Neural progenitor cell (in vitro differentiated cells): ENCODE measurements at places on chromosomes 5 and 9.

- DNase-seq: no peak
Measured at GRCh38 chr5:171855798-171856763, 70.5 kb downstream of the SMIM23 start.

DNA sequence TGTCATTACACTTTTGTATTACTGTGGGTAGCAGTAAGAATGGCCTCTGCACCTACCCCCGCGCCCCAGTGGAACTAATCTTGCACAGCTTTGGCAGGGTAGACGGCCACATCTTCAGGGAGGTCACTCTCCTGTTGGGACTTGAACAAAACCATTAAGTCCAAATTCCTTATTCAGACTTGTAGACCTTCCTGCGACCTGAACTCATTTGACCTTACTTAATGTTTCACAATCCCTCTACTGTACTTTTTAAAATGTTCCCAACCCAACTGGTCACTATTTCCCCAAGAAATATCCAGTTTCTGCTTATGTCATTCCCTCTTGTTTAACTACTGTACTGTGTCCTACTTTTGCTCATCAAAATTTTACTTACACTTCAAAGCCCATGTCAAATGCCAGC, 5.3 kb upstream of the FAM120AOS start:
- no peak for DNase-seq

GRCh38 chr5:9516591-9516990, 29.3 kb downstream of the SEMA5A start:
- DNase-seq: peak; percentile 26

GRCh38 chr9:79149585-79149984, 422.2 kb upstream of the TLE4 start:
- no peak for DNase-seq

DNA sequence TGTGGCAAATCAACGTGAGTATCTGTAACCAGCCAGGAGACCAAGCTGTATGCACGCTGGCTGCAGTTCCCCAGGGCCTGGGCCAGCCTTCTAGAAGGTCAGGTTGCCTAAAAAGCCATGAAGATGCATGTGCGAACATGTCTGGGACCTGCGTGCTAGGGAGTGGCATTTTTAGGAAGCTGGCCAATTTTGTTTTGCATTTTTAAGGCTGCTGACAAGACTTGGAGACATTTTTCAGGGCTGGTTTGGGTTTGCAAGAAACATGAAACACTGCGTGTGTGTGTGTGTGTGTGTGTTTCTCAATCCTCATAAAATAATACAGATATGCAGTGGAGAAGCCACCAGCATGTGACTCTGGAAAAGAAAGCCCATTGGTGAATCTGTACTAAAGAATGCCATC, 5.1 kb downstream of the TGFBI start:
- DNase-seq: no peak

- DNase-seq: no peak
Measured at GRCh38 chr5:61805101-61805500, 473.0 kb downstream of the ZSWIM6 start.

DNA sequence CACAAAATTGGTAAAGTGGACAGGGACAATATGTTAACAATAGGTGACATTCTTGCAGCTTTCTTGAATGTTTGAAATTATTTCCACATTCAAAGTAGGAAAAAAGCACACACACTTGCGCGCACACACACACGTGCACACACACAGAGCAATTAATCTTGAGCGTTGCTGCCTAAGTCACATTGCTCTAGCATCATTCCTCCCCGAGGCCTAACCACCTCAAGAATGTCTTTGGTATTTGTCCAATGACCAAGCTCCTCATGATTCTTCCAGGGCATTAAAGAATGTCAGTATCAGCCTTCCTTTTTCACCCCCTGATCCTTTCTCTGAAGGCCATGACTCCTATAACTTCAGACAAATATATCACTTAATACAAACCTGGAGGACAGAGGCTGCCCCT, 198.1 kb downstream of the NPR3 start:
- no peak for DNase-seq

GRCh38 chr5:111296570-111296969, 72.4 kb downstream of the CAMK4 start:
- no peak for DNase-seq

DNA sequence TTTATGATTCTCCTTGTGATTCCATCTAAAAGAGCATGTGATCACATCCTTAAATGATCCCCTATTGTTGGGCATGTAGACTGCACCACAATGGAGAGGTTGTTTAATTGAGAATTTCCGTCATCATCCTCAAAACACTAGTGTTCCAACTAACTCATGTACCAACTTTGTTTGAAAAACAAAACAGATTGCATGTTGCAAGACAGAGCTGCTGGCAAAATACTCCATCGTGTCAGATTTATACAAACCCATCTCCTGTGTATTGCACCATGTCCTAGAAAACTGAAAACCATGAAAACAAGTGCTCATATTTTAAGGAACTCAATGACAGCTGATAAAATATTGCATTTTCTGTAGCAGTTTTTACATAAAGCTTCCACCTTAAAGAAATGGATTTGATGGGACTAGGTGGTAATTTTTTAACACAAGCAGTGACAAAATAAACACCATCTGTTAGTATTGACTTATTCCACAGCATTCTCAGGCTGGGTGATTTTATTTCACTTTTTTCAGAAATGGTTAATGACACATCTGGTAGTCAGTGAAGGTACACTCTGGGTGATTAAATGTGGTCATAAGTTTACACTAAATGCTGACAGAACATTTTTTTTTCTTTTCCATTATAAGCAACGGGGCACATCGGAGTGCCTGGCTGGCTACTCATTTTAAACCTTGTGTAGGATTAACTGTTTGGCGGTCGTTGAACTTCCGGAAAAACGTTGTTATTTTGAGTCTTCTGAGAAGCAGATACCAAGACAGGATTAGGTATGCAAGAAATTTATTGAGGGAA, 602.9 kb upstream of the WWC1 start:
- DNase-seq: no peak

GRCh38 chr9:103444176-103444575, 449.0 kb downstream of the CYLC2 start:
- DNase-seq: no peak

- DNase-seq: no peak
Measured at GRCh38 chr5:41507501-41507900, 2.9 kb downstream of the PLCXD3 start.

- DNase-seq: peak; percentile 45
Measured at GRCh38 chr5:57094753-57095683, 78.8 kb upstream of the GPBP1 start.

DNA sequence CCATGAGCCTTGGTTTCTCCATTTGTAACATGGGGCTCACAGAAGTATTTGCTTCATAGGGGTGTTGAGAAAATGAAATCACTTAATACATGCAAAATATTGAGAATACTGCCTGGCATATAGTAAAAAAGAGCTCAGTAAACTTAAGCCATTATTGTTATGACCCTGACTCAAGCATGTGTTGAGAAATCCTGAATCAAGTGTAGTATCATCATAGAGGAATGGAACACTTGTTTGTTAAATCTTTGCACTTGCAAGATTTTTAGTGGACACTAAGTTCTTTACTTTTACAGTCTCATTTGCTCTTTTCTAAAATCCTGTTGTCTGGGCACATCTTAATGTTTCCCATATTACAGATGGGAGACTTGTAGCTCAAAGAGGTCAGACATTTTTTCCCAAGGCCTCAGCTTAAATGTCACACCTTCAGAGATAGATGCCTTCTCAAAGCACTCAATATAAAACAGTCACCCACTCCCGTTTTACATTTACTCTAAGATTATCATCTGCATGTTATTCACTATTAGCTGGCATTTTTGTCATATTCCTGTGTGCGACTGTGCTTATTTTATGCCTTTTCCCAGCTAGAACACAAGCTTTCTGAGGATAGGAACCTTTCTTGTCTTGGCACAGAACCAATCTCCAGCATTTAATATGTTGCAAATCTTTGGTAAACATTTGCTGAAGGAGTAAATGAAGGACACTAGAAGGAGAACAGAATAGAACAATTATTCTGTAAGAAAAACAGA, 250.0 kb upstream of the TNC start:
- DNase-seq: no peak

DNA sequence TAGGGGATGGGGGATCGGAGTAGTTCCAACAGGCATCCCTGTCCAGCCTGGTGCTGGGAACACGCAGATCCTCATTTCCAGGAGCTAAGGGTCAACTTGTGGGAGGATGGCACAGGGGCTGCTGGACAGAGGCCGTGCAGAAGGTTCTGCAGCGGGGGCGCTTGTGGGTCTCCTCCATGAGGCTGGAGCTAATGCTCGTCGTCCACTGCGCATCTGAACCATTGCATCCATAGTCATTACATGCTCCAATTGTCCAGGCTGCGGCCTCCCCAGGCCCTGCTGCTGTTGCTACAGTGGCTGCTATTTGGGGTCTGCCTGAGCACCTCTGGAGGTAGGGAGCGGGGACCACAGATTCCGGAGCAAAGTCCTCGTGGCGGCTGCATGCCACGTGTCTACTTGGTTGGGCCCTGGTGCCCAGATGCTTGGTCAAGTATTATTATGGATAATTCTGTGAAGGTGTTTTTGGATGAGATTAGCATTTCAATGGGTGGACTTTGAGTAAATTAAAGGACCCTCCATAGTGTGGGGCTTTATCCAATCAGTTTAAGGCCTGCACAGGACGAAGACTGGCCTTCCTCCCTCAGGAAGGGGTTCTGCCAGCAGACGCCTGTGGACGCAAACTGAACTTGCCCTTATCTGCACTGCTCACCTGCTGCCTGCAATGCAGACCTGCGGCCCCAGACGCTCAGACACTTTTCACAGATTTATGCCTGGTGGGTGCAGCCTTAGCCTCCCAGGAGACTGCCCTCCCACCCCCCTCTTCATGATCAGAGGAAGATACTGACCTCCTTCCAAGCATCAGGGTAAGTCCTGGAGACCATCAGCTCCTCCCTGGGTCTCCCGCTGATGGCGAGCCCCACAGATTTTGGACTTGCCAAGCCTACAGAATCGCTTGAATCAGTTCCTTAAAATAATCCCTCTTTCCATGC, 127.5 kb upstream of the IRX4 start:
- DNase-seq: no peak

DNA sequence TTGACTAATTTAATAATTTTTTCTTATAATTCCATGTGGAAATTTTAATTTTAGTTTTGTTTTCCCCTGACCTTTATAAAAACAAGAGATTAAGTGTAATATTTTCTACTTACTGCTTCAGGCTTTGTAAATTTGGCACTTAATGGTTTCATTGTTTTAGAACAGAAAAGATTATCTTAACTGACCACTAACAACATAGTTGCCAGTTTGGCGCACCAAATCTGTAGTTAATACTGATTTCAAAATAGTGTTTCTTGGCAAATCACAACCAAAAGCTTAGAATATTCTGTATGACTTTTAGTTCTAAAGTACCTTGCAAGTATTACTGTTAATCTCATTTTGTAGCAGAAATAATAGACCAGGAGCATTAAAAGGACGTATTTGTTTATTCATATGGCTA, 124.3 kb downstream of the COMMD10 start:
- no peak for DNase-seq

DNA sequence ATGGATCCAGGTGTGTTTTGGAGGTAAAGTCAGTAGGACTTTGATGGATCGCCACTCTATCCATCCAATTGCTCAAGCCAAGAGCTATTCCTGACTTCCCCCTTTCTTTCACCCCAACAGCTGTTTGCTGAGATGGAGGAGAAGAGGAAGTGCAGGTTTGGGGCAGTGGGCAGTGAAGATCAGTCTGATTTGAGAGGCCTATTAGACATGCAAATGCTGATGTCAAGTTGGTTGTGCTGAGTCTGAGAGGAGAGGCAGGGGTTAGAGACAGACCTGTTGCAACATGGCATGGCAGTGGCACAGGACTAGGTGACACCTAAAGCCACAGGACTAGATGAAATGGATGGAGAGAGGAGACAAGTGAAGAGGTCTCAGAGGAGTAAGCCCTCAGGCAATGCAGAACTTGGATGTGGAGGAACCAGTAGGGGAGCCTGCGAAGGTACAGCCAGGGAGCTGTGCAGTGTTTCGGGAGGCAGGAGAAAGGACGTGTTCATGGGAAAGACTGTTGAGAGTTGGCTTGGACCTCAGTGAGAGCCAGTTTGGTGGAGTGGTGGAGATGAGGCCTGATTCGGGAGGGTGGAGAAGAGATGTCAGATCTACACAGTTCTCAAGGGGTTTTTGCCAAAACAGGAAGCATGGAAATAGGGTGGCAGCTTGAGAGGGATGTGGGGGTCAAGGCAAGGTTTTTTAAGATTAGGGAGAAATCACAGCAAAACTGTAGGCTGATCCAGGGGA, 175.0 kb downstream of the MACROH2A1 start:
- no peak for DNase-seq

GRCh38 chr9:83166372-83166771, 103.4 kb upstream of the RASEF start:
- no peak for DNase-seq

DNA sequence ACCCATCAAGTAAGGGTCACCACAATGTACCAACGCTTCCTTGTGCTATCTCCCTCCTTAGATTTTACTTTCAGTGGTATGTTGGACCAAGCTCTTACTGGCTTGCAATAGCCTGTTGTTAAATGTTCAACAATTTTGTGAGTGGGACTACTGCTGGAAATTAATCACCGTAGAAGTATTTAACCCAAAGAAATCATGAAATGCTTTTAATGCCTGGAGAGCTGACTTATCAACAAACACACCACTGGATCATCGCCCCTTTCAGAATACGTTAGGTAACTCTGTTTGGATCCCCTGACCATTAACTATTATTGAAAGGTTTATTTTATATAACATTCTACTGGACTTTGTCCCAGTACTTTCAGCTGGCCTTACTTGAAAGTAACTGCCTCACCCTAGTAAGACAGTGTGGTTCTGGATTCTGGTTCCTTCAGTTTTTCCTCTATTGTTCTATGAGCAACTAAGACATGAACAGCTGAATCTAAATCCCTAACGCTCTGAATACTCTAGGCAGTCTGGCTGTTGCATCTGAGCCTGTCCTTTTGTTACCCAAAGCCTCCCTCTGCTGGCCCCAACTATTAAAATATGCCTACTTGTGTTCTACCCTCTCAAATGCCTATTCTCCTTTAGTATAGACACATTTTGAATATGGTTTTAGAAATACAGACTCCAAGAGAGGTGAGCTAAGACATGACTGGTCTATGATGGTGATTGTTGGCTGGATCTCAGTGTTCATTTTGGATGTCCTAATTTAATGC, 1203.4 kb upstream of the DMAC1 start:
- DNase-seq: peak; percentile 52

GRCh38 chr9:132800038-132800648, 77.9 kb downstream of the AK8 start:
- peak; percentile 88 for DNase-seq

GRCh38 chr9:16628413-16628812, 242.1 kb downstream of the BNC2 start:
- DNase-seq: no peak

DNA sequence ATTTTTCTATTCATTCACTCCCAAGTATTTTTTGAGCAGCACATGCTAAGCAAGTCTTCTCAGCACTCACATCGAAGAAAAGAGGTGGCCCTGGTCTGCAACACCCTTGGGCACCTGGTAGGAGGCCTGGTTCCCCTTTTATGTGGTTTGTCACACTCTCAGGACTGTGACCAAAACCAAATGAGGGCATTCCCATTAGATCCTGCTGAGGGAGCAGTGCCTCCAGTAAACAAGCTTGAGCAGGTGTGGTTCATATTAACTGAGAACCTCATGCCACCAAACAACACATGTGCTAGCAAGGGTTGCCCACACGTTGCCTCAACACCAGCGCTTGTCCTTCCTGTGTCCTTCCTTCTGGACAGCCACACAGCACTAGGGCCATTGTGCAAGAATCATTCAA, 26.9 kb upstream of the SYK start:
- no peak for DNase-seq
